ENCODE measurements at places on chromosomes 1 and 21. TPM values are rescaled to one million over a fixed set of nuclear protein-coding genes. Genes with fewer than 3 reads are reported as not detected.

CASQ1 gene
- not detected for total RNA-seq

FAAH gene
- total RNA-seq: 15.3 TPM

IL12RB2 gene
- total RNA-seq: not detected

CXADR gene
- total RNA-seq: 0.11 TPM

PEA15 gene
- total RNA-seq: 195 TPM

Measured in osteocyte (in vitro differentiated cells).